Left lung (tissue), 14 donors: ENCODE measurements at places on chromosomes 6 and 20.

- no peak for DNase-seq
These were observed 2.5 kb downstream of the GRM4 start for GRCh38 chr6:34143196-34143883.

DNA sequence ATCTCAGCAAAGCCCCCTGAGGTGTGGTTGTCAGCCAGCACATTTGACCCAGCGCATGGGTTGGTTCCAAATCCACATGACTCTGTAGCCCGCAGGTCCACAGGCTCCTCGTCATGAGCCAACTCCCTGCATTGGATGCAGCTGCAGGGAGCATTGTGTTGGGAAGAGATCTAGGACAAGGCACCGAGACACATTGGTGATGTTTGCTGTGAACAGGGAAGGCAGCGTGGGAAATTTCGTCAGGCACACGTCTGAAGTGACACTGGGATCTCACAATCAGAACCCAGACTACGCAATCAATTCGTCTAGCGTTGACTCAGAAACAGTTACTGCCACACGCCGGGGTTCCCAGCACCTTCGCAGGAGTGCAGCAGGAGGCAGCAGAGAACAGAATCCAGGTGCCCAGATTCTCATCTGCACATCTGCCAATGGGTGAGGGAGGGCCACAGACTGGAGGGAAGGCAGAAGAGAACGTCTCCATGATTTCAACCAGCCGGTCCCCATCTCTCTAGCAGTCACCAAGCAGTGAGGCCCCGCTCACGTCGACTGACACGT is 177.0 kb downstream of the TTLL2 start:
- no peak for DNase-seq

DNA sequence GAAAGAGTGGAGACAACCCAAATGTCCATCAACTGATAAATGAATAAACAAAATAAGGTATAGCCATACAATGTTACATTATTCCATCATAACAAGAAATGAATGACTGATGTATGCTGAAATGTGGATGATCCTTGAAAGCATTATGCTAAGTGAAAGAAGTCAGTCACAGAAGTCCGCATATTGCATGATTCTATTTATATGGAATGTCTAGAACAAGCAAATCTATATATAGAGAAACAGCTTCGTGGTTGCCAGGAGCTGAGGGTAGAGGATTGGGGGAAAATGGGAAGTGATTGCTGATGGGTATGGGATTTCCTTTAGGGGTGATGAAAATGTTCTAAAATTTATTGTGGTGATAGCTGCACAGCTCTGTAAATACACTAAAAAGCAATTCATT is 196.8 kb downstream of the ATXN1 start:
- no peak for DNase-seq

DNA sequence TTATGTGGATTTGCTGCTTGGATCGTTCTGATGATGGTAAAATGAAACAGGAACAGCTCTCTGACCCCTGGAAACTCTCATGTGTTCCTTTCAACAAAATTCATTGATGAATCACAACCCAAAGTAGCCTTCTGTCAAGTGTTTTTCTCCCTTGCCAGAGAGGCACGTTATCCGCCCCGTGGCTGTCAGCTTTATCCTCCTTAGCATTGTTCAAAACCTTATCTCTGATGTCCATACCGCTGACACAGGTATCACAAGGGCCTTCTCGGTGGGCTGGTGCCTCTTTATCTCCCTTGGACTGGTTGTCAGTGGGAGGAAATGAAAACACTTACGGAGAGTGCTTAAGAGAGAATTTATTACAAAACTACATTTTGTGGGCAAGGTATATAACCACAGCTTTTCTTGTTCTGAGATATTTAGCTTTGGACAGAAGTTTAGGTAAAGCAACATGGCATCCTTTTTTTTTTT is 84.9 kb downstream of the TIAM2 start:
- DNase-seq = no peak

DNA sequence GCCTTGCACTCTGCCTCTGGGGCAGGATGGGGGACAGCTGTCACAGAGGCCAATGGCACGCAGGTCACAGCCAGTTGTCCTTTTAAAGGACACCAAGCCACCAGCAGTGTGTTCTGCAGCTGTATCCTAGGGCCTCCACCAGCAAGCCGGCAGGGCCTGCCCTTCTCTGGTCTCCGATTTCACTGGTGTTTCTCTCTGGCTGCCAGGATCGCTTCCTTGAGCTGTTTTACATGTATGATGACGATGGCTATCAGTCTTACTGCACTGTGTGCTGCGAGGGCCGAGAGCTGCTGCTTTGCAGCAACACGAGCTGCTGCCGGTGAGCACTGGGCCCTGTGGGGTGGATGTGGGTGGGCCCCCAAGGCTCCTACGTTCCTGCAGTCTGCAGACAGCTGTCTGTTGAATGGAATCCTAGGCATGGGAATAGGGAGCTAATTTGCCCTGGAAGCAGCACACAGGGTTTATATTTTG is 22.7 kb upstream of the MAPRE1 start:
- DNase-seq = no peak

DNA sequence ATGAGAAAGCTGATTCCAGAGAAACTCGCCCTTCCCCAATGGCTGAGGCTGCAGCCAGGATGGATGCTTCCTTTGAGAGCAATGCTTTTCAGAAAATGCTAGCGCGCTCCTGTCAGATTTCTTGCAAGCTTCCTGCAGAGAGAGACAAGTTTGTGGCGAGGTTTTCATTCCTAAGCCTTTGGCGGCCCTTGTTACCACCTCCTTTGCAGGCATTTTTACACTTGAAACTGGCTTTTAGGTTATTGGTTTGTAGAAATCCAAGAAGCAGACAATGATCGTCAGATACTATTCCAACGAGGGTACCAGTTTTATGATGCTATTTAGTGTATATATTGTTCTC is 1.1 kb downstream of the FNDC1 start:
- no peak for DNase-seq

DNA sequence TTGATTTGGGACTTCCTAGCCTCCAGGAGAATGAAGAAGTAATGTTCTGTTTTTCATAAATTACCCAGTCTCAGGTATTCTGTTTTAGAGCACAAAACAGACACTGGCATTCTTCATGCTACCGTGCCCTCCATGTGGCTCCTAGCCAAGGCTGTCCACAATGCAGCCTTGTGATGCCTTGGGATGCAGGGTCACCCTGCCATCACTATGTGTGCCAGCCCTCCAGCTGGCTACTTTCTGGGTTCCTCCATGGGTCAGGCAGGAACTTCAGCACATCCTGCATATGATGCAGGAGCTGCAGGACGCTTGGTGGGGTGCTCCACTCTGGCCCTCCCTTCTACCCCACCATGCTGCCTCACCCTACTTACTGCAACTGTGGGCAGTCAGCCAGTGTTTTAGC is 38.0 kb upstream of the FAM50B start:
- no peak for DNase-seq

DNA sequence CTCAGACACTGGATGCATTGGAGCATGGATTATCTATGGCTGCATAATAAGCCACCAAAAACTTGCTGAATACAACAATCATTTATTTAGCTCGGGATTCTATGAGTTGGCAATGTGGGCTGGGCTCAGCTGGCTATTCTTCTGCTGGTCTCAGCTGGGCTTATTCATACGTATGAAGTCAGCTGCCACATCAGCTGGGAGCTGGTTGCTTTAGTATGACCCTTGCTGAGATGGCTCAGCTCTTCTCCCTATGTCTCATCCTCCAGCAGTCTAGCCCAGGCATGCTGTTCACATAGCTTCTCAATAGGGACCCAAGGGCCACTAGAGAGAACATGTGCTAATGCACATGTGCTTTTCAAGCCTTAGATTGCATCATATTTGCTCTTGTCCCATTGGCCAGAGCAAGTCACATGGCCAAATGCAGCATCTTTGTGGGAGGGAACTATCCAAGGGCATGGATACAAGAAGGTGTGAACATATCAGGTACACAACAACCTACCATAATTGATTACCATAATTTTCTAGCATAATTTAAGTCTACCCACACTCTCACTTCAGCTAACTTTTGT is 444.6 kb downstream of the KIF16B start:
- DNase-seq = no peak

DNA sequence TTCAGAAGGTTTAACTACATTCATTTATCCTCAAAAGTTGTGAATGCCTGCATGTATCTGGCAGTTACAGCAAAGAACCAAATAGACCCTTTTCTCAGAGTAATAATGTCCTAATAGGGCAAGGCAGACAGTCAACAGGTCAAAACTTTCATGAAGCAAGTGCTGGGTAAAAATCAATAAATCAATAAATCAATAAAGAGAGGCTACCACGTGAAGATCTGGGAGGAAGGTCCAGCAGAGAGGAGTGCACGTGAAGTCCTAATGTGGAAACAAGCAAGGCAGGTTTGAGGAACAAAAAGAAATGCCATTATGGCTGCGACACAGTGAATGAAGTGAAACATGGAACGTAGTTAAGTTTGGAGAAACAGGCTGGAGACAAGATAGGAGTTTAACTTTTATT is 36.3 kb upstream of the C6orf118 start:
- no peak for DNase-seq

GRCh38 chr6:157693867-157694266 is 129.2 kb upstream of the SNX9 start:
- DNase-seq = no peak

DNA sequence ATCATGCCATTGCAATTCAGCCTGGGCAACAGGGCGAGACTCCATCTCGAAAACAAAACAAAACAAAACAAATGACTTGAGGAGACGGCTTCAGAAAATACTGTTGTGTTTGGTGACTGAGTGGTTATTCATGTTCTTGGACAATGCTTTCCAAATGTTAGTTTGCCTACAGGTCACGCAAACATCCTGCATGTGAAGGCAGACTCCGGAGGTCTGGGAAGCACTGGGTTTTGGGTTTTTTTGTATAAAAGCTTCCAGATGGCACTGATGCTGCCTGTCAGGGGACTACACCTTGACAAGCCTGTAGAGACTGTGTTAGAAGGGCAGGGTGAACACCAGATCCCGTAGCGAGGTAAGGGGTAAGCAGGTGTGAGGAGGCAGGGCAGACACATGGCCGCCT is 81.7 kb downstream of the THBS2 start:
- no peak for DNase-seq

- DNase-seq = no peak
These were observed 6.0 kb downstream of the CST7 start for GRCh38 chr20:24955045-24955444.

DNA sequence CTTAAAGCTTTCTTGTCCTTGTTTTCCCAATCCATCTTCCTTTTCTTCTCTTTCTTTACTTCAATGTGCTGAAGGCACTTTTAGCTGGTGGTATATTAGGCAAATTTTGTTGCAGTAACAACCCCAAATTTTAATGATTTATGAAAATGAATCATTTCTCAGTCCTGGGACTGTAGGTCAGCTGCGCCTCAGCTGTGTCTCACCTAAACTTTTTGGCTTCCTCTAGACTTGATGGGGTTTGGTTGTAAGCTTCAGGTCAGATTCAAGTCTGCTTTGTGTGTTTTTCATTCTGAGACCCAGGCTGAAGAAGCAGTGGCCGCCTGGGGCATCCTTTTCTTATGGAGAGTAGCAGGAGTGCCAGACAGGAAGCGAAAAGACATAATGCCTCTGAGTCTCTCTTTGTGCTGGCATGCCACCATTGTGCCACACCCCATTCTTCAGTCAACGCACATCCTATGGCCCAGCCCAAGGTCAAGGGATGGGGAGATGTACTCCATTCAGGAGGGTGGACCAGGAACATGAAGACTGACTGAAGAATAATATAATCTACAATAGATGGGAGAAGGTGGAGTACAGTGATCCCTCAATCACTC is 28.9 kb upstream of the CD83 start:
- DNase-seq = no peak

- no peak for DNase-seq
These were observed 6.6 kb downstream of the TSPYL4 start for GRCh38 chr6:116247285-116247684.

DNA sequence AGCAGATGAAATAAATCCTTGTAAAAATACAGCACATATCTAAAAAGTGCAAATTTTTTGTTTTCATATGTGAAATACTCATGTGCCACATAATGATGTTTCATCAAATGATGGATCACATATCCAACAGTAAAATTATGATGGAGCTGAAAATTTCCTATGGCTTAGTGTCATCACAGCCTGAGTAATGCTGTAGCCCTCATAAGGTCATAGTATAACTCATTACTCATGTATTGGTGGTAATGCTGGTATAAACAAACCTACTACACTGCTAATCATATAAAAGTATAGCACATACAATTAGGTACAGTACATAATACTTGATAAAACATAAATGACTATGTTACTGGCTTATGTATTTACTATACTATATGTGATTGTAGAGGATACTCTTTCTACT is 12.9 kb downstream of the TSPYL1 start:
- no peak for DNase-seq

GRCh38 chr20:4130404-4131189 is 115.2 kb upstream of the RNF24 start:
- DNase-seq = no peak

- DNase-seq = no peak
These were observed 39.4 kb upstream of the MOCS1 start for GRCh38 chr6:39973661-39974060.

- DNase-seq = no peak
These were observed 7.6 kb downstream of the ILRUN start for GRCh38 chr6:34688956-34689355.

GRCh38 chr6:121305957-121306607 is 28.2 kb downstream of the TBC1D32 start:
- no peak for DNase-seq

DNA sequence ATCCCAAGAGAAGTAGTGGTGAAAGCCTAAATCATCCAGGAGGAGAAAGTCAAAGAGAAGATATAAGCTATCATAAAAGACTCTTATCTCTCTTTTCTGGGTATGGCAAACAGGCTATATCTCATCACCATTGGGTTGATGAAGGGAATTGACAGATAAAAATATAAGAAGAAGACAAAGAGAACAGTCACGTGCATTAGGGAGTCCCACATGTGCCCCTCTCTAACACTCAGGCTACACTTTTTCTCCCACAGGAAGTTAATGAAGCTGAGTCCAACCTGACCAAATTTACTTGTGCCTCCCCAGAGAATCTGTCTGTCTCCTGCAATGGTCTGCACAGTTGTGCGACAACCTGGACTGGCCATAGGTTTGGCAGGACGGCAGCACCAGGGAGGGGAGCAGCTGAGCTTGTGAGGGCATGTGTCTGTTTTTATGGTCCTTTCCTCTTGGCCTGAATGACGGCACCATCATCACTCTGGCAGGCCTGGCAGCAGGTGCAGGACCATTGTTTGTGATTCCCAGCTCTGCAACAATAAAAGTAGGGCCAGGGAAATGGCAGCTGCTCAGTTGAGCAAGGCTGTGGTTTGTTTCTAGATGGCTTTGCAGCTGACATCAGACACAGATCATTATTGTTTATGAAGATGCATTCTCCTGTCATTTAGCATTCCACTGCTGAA is 144.5 kb upstream of the MCHR2 start:
- no peak for DNase-seq
